Activated CD4-positive, alpha-beta memory T cell treated with anti-CD3 and anti-CD28 coated beads, Interleukin-2, amount 10 ng/mL, durations not matched to agents 7 days and 5 days (primary cell): ENCODE measurements at places on chromosomes 1 and 21. TPM values are rescaled to one million over a fixed set of nuclear protein-coding genes. Genes with fewer than 3 reads are reported as not detected.

The HLX gene
- 0.33 TPM for total RNA-seq

The FAM78B gene
- 0.10 TPM for total RNA-seq

The CIART gene
- 1.5 TPM for total RNA-seq

The GOLT1A gene
- not detected for total RNA-seq

The PLPPR5 gene
- total RNA-seq = not detected

The KCNN3 gene
- not detected for total RNA-seq

DNA sequence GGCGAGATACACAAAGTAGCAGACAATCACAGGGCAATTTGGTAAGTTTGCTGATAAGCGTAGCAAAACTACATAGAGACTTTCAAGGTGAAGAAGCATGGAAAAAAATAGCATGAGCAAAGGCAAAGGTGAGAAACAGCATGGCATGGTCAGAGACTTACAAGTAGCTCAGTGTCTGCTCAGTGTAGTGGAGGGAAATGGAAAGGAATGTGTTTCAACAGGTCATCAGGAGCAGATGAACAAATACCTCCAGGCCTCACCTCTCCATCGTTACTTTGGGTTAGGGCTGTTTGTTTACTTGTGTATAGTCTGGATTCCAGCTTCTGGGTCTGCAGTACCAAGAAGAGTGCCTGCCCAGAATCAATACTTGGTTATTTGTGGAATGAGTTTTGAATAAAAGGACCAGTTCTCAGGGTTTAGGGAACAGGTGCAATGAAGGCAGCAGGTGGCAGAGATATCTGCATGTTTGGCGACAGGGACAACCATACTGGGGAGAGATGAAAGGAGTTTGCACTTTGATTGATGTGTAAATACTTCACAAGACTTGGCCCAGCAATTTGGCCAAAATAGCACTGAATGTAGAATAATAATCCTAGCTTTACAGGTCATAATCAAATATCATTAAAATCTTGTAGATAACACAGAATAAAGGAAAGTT lies 97.0 kb upstream of the FGGY start:
- DNase-seq = no peak

DNA sequence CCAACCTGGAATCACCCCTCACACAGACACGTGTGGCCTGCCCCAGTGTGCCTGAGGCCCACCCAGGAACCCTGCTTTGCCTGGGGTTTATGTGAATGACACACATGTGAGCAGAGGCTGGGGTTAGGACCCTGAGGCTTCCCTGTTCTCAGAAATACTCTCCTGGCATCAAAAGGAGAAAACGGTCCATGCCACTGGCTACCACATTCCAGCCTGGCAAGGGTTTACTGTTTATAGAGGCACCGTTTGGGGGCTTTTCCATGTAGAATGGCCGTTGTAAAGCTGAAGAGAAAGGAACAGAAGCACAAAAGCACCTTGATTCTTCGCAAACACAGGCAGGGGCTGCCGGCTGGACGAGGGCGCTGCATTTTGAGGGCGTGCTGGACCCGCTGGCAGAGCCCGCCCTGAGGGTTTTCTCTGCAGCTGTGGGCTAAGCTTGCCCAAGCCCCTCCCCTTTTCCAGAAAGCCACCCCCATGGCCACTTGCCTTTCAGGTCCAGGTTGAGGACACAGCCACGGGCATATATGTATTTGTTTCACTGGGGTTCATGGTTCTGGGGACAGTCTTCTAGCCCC lies 13.0 kb downstream of the TFF3 start:
- no peak for DNase-seq

DNA sequence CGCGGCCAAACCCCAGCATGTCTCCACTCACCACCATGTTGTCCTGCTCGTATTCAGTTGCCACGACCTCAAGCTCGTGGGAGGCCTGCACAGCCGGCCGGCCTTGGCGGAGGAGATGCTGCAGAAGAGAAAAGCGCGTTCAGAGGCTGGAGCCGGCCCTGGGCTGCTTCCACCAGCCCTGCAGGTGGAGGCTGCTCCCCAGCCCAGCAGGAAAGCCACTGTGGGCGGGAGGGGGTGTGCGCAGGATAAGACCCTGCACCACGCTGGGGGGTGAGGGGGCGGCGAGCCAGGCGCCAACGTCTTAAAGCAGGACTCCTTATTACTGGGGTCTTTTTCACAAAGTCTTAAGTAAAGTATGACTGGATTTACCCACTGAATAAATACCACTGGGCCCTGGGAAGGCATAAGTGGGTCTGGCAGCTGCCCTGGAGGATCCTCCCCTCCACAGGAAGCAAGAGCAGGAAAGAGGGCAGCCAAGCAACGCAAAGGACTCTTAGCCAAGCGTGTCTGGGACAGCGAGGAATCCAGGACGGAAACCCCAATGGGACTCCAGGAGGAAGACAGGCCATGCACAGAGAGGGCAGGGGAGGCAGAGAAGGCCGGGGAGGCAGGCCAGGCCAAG lies 104.8 kb downstream of the NPHP4 start:
- no peak for DNase-seq

GRCh38 chr1:233704170-233704897 lies 90.4 kb downstream of the KCNK1 start:
- no peak for DNase-seq

DNA sequence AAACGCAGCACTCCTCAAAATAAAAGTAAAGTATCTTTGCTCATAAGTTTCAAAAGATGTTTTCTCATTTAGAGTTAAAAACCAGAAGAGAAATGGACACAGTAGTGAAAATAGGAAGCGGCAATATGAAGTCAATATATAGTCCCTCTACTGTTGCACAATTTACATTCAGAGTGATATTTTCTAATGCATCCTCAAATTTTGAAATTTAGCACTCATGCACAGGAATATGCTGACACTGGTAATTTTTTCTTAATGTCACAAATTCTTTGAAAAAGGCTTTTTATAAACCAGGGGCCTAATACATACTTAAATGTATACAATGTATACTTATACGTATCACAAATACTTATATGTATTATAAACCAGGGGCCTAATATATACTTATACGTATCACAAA lies 19.5 kb downstream of the ST7L start:
- DNase-seq = no peak

- no peak for DNase-seq
These were observed 40.4 kb downstream of the RNF187 start for GRCh38 chr1:228527596-228527995.

- no peak for DNase-seq
These were observed 293.8 kb upstream of the USP25 start for GRCh38 chr21:15436031-15436430.

GRCh38 chr1:211530102-211530501 lies 38.1 kb upstream of the RD3 start:
- no peak for DNase-seq

- DNase-seq = no peak
These were observed 2.6 kb upstream of the FMOD start for GRCh38 chr1:203353486-203353885.
